NCI-H1048 (cell line): ENCODE measurements at places on chromosomes 7 and 10.

- DNase-seq: no peak
Measured at GRCh38 chr10:62744136-62744535, 60.4 kb upstream of the ADO start.

DNA sequence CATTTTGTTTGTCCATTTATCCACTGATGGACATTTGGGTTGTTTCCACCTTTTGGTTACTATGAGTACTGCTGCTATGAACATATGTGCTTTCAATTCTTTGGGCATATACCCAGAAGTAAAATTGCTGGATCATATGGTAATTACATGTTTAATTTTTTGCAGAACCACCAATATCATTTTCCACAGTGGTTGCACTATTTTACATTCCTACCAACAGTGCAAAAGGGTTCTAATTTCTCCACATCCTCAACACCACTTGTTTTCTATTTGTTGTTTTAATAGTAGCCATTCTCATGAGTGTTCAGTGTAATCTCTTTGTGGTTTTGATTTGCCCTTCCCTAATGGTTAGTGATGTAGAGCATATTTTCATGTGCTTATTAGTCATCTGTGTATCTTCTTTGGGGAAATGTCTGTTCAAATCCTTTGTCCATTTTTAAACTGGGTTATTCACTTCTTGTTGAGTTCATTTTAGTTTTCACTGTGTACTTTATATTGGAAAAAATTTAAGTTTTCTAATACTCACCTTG lies 101.9 kb downstream of the HIBADH start:
- DNase-seq: no peak

GRCh38 chr7:125775317-125775716 lies 845.7 kb upstream of the POT1 start:
- DNase-seq: no peak

DNA sequence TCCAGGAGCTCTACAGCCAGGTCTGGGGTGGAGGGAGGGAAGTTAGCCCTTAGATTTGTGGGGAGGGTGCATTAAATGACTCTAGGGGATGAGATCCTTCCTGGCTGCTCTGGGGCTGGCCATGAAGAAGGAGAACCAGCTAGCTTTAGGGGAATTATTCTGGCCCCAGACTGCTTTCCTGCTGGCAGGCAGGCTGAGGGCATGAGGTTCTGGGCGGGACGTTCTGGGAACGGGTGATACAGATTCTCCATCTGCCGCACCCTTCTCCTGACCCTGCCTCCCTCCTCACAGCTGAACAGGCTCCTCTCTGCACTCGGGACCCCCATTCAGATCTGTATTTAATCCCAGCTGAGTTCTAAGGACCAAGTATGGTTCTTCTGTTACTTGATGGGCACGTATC lies 23.9 kb downstream of the GOLGA7B start:
- no peak for DNase-seq

DNA sequence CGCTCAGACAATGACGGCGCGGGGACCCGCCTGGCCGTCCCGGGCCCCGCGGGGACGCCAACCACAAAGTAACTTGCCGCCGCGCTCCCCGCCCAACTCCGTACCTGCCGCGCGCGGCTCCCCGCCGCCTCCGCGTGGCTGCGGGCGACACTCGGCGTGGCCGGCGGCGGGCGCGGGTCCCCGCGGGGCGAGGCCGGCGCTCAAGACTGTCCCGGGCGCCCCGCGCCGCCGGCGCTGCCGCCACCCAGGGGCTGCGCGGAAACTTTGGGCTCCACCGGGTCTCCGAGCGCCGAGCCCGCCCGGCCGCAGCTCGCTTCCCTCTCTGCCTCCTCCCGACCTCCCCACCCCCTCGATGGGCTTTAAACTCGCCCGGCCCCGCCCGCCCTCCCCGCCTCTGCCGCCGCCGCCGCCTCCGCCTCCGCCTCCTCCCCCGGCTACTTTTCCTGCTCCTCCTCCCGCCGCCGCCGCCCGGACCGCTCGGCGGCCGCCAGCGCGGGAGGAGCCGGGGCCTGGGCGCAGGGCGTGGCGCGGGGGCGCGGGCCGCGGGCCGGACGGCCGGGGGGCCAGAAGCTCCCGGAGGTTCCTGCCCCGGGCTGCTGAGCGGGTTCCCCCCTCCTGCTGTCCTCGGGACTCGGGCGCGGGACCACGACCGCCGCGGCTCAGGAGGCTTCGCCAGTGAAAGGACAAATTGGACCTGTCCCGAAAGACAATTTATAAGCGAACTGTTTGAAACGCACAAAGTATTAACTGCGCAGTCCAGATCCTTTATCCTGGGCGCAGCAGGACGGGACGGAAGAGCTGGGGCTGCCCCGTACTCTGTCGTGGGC lies 10.6 kb upstream of the GRB10 start:
- DNase-seq: peak; percentile 19

- DNase-seq: no peak
Measured at GRCh38 chr10:21399392-21400035, 126.0 kb downstream of the SKIDA1 start.

DNA sequence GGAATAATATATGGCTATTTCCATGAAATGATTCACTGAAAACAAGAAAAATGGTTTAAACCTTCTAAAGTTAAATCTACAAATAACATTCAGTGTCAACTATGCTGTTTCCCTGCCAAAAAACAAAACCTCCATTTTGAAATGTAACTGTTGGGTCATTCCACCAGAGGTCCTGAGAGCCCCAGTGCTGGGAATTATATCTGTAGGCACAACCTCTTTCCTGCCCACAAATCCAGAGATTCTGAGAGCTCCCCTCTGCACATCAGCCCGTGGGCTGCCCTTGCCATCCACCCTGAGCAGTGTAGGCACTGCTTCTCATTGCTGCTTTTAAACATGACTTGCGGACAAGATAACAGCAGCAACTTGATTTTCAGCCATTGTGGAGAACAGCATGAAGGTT lies 198.6 kb downstream of the TMEM178B start:
- DNase-seq: no peak

DNA sequence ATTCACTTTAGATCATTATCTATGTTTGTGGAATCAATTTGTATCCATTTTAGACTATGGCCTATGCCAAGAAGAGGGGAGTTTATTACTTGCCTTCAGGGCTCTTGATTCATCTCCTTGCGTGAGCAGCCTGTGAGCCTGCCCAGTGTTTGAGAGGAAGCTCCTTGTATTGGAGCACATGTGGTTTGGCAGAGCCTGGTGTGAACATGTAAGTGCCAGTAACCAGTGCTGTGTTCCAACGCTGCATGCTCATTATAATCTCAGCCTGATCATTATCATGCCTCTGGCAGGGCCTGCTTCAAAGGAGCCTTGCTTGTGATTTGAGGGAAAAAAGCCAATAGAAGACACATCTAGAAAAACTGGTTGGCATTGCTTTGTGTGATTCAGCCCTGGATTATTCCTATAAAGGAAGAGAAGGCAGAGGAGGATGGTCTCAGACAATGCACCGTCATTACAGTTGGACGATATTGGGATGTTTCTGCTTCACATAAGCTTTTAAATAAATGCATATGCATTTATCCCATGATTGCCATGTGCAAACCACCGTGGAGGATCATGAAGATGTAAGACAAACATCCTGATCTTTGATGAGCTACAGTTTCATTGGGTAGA lies 203.4 kb upstream of the AHR start:
- no peak for DNase-seq

GRCh38 chr7:26370011-26370410 lies 78.3 kb downstream of the SNX10 start:
- DNase-seq: no peak

DNA sequence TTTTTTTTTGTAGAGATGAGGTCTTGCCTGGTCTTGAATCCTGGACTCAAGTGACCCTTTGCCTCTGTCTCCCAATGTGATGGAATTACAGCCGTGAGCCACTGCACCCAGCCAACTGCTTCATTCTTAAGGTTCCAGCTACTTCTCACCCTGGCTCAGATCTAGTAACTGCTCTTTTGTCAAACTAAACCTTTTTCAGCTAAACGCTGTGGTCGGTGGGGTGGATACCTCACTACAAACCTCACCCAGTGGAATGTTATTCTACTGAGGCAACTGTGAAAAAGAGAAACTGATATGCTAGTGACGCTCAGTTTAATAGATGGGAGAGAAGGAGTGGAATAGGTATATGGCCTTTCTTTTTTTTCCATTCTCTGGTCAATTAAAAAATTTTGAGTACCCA lies 1.7 kb upstream of the MRLN start:
- DNase-seq: no peak

- DNase-seq: no peak
Measured at GRCh38 chr10:28909875-28910274, 232.6 kb downstream of the BAMBI start.

- no peak for DNase-seq
Measured at GRCh38 chr7:156896388-156897022, 3.5 kb upstream of the LMBR1 start.

DNA sequence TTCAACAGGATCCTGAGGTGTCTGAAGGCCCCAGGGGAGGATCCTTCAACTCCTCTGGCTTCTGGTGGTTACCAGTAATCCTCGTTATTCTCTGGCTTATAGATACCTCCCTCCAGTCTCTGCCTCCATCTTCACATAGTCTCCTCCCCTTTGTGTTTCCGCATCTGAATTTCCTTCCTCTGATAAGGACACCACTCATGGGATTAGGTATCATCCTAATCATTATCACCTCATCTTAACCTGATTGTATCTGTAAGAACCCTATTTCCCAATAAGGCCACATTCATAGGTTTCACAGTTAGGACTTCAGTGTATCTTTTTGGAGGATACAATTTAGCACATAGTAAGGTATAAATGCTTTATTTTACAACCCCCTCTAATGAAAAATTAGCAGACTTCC lies 1189.2 kb downstream of the CNTNAP2 start:
- no peak for DNase-seq

DNA sequence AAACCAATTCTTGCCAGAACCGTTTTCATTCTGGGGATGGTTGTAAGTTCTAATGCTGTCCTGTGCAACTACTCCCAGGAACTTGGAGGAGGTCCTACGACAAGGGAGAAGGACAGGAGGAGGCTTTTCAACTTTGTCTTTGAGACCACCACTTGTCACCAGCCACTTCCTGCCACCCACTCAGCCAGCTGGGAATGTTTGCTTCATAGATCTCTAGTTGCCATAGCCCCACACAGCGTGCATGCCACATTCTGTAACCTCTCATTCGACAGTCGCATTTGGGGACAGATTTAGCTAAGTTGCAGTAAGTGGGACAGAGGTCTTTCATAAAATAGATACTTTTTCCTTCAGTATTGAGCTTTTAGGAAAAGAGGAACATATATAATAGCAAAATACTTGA lies 78.0 kb downstream of the TAF3 start:
- no peak for DNase-seq

DNA sequence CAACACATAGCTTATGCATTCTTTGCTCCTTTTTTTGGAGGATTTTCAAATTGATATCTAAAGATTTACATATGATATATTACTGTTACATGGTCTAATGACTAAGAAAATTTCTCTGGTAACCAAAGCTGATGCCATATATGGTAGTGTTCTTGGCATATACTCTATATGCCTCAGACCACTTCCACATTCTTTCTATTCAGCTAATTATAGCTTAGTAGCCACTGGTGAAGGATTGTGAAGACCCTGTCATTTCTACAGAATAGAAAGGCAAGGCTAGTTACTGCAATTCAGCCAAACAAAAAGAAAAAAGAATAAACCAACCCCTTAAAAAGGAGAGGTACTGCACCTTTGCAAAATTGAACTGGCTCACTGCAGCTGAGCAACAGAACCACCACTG lies 3.7 kb downstream of the PURB start:
- no peak for DNase-seq

DNA sequence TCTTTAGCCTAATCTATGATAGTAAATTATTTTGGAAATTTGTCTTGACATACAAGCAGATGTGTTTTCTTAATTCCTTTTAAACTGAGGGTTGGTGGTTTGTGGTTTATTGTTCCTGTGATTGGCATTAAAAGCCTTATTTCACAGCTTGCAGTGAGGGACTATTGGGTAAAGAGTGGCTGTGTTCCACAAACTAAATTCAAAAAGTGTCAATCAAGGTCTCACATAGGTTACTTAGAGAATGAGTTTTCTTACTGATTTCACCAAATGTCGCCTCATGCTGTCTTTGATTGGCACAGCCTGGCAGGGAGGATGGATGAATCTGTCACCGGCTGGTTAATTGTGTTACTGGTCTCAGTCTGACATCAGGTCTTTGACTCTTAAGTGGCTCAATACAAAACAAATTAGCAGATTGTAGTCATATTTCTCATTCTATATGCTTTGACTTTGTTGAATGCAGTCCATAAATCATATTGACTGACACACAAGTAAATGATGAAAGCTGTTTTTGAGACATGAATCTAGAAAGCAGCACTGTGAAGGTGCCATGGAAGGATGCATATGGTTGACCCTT lies 66.8 kb upstream of the CYP26C1 start:
- no peak for DNase-seq

DNA sequence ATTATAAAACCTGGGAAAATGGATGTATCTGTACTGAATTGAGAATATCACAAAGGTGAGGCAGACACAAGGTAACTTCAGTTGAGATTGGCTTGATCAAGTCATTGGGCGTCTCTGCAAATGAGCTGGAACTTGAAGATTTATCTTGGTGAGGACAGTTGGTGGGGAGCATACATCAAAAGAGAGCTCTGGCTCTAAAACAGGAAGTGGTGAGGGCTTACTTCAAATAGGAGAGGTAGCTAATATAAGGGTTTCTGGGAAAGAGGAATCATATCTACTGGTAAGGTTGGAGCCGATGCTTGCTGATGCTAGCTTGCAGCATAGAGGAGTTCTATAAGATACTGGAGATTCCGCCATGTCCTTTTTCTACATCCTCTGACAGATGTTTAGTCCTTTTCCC lies 39.9 kb upstream of the FGL2 start:
- DNase-seq: no peak

GRCh38 chr7:120467676-120468075 lies 194.7 kb downstream of the KCND2 start:
- DNase-seq: no peak

- DNase-seq: no peak
Measured at GRCh38 chr10:102605712-102606111, 38.6 kb upstream of the TRIM8 start.

- no peak for DNase-seq
Measured at GRCh38 chr10:43155741-43156140, 17.5 kb downstream of the CSGALNACT2 start.

- DNase-seq: no peak
Measured at GRCh38 chr10:117936141-117936540, 110.6 kb downstream of the RAB11FIP2 start.

- no peak for DNase-seq
Measured at GRCh38 chr7:154519229-154519628, 467.0 kb downstream of the DPP6 start.

DNA sequence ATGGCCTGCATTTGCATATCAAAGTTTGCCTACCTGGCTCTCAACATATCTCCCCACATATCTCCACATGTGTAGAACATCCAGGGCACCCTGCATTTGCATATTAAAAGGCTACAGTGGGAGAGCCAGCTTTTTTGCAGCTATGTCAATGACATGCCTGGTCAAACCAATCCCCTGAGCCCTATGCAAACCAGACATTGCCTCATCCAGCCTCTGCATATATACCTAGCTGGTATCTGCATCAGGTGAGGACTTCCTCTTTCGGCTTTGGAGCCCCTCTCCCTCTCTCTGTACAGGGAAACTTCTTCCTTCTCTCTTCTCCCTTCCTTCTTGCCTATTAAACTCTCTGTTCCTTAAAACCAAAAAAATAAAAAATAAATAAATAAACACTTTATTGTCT lies 142.7 kb upstream of the STEAP4 start:
- DNase-seq: peak; percentile 18
